ENCODE measurements at places on chromosomes 1 and 21.

GRCh38 chr1:161999301-162000052, 24.2 kb downstream of the OLFML2B start:
- DNase-seq: no peak

- DNase-seq: no peak
Measured at GRCh38 chr1:118021668-118022067, 92.1 kb downstream of the WDR3 start.

- DNase-seq: no peak
Measured at GRCh38 chr1:93811326-93812065, 67.5 kb downstream of the DNTTIP2 start.

GRCh38 chr1:33267468-33268205, 11.3 kb downstream of the ZNF362 start:
- DNase-seq: no peak

- DNase-seq: no peak
Measured at GRCh38 chr1:41591891-41592290, 107.4 kb upstream of the EDN2 start.

- DNase-seq: no peak
Measured at GRCh38 chr1:62401034-62401760, 35.7 kb upstream of the USP1 start.

DNA sequence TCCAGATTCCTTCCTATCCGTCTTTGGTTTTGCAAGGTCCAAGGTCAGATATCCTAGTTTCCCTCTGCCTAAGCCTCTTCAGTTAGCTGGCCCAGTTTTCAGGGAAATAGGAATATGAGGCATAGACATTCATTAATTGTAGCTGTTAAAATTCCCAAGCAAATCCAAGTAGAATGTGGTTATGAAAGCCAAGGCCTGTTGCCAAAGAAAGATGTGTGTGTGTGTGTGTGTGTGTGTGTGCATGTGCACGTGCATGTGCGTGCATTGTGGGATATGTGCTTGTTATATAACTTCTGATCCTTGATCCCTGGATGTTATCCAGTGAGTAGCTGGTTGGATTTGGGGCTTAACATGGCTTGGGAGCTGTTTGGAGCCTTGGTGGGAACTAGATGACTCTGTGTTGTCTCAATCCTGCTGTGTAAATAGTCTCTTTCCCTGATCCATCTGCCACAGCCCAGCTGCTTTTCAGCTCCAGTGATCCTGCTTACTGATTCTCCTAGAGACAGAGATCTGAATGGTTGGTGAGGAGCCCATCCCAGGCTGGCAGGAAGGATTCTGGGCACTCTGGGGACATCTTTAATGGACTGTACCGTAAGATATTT, 70.6 kb upstream of the GCLM start:
- no peak for DNase-seq

GRCh38 chr1:84757301-84757700, 67.0 kb upstream of the SSX2IP start:
- DNase-seq: no peak

DNA sequence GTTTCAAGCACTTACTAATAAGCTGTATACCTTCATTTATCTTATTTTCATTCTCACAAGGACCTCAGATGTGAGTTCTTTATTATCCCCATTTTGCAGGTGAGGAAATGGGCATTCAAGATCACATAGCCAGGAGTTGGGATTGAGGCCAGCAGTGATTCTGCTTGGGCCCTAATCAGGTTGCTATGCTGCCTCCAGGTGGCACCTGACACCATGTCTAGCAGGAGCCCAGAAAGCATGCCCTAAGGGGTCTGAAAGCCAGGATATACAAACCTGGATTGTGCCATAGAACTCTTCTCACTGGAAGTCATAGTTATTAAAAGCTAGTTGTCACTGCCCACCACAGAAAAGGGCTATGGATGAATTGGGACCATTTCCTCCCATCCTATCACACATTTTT, 61.1 kb downstream of the FYB2 start:
- no peak for DNase-seq

DNA sequence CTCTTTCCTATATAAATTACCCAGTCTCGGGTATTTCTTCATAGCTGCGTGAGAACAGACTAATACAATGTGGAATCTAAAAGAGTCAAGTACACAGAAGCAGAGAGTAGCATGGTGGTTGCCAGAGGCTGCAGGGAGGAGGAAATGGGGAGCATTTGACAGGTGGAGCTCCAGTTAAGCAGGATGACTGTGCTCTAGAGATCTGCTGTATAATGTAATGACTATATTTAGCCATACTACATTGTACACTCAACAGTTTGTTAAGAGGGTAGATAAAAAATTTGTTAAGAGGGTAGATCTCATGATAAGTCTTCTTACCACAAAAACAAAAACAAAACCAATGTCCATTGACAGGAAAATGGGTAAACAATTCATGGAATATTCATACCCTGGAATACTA, 82.1 kb downstream of the MT1HL1 start:
- no peak for DNase-seq

DNA sequence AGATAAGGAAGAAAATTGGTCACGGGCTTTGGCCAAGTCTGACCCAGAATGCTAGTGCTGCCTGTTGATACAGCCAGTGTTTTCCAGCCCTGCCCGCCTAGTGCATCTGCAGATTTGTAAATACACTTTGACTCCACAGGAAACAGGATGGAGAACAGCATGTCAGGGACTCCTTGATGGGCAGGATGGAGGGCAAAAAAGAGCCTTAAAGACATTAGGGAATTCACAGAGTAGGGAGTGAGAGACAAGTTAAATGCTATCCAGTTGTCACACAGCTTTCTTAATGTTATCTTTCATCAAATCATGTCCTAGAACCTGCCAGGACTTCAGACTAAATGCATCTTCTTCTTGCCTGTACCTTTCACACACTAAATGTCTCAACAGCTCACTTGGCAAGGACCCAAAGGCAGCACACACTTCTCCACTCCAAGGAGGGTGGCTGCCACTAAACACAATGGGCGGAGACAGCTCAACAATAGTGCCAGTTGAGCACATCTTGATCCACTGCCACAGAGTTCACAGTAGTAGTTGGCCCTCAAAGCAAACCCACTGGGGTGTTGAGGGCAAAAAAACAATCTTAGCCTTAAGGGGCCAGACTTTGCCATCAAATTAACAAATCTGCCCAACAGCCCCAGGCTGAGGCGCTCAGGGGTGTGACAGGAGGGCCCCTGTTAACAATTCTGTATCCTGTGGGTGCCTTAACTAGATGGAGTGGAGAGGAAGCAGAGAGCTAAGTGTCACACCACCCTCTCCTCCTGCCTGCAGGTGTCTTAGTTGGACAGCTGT, 2.7 kb downstream of the HIVEP3 start:
- DNase-seq: no peak

- DNase-seq: peak; percentile 43
Measured at GRCh38 chr1:36151845-36152203, 2.5 kb upstream of the TRAPPC3 start.

GRCh38 chr1:70426154-70427131, 15.4 kb downstream of the CTH start:
- DNase-seq: no peak

DNA sequence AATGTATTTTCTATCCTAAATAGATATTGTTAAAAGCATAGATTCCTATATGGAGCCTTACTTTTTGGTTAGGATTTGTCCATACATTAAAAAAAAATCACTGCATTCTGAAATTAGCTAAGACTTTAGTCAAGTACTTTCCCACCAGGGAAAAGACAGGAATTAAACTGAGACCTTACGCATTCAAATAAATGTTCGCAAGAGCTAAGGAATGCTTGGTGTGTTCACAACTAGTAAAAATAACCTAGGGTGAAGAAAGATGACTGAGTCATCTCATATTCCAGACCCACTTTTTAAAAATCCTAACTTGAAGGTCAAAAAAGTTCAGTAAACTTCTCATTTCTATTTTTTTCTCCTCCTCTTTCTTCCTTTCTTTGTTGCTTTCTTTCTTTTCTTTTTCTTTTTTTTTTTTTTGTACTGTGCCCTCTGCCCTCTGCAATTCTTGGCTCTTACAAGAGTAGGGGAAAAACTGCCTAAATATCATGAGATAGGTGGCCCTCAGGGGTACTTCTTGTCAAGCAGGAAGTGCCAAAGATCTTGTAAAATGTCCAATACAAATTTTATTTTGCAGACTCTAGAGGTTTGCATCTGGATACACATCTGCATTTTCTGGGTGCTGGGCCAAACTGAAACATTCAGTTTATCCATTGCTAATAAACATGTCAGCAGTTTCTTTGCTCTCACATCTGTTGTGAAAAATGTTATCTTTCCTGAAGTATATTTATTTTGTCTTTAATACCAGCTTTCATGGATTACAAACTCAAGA, 121.4 kb upstream of the GORAB start:
- DNase-seq: no peak

DNA sequence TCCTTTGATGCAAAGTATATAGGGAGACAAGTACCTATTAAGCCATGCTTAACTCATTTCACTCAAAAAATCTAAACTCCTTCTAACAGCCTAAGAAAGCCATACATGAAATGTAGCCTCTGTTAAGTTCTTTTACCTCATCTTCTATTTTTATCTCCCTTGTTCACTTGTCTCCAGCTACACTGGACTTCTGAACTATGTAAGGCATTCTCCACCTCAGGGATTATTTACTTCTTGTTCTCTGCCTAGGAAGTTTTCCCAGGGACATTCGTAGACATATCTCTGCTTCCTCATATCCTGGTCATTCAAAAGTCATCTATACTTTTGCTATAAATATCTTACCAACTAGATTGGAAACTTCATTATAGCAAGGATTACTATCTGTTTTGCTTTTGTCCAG, 96.9 kb downstream of the COP1 start:
- no peak for DNase-seq

- no peak for DNase-seq
Measured at GRCh38 chr1:235532360-235532759, 28.1 kb upstream of the B3GALNT2 start.

DNA sequence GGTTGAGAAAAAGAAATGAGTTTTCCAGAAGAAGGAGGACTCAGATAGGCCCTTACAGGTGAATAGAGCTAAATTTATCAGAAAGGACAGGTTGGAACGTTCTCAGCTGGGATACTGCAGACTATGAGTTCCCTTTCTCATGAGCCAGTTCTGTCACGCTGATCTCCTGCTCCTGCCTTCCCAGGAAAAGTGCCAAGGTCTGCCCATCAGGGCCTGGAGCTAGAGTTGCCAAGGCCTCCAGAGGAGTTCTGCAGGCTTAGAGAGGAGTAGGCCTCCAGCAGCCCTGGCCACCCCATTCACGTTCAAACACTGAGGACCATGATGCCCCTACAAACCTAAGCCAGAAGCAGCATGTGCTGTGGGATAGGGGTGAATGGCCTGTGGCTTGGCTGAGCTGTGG, 126.8 kb upstream of the TNR start:
- no peak for DNase-seq

DNA sequence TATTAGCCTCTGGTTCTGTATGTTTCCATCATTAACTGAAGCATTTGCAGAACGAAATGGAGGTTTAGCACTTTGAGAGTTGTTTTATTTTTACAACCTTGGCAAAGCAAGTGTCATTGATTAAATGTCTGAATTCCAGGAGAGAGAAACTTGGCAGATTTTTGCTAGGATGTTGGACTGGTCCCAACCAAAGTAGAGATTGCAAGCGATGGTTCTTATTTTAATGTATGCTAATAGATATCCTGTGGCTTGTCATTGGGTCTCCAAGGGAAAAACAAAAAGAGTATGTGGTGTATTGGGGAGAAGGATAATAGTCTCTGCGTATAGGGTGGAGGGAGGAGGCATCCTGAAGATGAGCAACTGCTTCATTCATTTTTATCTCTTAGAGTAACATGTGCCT, 457.2 kb upstream of the RUNX1 start:
- no peak for DNase-seq

GRCh38 chr1:109298666-109299557, 7.9 kb downstream of the MYBPHL start:
- DNase-seq: no peak

DNA sequence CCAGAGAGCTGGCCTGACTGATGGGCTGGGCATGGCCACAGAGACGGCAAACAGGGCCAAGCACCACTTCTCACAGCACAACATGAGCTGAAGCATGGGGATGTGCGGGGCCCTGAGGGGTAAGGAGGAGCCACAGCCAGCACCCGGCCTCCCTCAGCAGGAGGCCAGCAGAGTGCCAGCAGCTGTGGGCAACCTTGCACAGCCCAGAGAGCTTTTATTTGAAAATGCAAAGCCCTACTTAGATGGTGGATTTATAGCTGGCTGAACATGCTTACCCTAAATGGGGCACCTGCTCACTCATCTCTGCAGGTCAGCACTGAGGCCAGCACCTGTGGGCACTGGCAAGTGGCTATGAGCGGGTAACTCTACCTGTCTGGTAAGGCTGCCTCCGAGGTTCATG, 44.1 kb downstream of the SLC66A1 start:
- no peak for DNase-seq

- DNase-seq: no peak
Measured at GRCh38 chr1:3298197-3298596, 156.3 kb upstream of the ARHGEF16 start.

GRCh38 chr1:43284065-43284464, 1.3 kb downstream of the C1orf210 start:
- no peak for DNase-seq

GRCh38 chr1:85267313-85267712, 7.9 kb upstream of the C1orf52 start:
- DNase-seq: no peak

DNA sequence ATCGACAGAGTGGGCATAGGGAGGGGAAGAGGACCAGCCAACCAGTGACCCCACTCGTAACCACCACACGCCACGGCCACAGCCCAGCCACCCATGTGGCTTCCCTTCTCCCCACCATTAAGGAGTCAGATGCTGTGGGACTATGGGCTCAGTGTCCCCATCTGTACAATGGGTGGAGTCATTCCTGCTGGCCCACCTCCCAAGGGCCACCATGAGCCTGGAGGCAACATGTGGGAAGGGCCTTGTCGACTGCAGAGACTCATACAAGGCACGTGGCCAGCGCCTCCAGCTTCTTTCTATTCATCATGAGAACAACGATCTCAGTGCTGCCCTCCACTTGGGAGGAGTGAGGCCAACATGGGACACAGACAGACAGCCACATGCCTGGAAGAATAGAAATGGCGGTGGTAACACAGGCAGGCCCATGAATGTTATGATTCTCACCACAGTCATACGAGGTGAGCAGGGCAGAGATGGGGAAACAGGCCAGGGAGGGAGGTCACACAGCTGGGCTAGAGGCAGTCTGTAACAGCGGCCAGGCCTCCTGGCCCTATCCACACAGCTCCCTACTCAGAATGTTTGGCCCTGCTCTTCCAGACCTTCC, 16.1 kb downstream of the LRP8 start:
- DNase-seq: no peak

- no peak for DNase-seq
Measured at GRCh38 chr21:37940691-37941090, 24.4 kb upstream of the KCNJ6 start.

DNA sequence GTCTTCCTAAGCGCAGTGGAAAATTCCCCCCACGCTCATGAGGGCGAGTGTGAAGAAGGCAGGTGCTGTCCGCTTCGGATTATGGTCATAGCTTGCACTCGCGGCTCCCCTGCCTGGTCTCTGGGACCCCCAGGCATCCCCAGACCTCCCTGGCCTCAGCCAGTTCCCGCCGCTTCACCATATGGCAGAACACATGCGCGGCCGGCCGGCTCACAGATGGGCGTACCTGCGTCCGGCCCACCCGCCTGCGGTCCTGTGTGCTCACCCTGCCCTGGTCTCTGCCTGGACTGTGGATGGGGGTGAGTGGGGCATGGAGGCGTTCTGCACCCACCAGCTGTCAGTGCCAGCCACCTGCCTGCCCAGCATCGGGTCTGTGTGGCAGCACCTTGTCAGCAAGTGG, 34.1 kb downstream of the PRKCZ start:
- no peak for DNase-seq
